Stimulated activated CD4-positive, alpha-beta T cell treated with anti-CD3 and anti-CD28 coated beads, TNF-alpha, amount 100 ng/mL, for 4 hours (primary cell): ENCODE measurements at places on chromosomes 11 and 22.

GRCh38 chr11:128862406-128862805 lies 4.7 kb downstream of the KCNJ1 start:
- DNase-seq: no peak

DNA sequence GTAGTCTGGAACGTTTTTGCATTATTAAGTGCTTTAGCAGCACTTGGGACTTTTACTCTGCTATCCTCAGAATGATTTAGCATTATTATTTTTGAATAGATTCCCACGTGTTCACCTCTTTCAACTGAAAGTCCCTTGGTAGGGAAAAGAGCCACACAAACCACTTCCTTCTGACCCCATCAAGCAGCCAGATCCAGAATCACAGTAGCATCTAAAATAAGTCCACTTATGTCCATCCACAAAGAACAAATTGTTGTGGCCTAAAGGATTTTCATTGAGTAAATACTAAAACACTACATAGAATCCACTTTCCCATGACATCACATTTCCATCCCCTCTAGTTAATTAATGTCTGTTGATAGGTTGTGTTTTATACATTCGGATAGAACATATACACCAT lies 381.7 kb downstream of the AASDHPPT start:
- DNase-seq: no peak

DNA sequence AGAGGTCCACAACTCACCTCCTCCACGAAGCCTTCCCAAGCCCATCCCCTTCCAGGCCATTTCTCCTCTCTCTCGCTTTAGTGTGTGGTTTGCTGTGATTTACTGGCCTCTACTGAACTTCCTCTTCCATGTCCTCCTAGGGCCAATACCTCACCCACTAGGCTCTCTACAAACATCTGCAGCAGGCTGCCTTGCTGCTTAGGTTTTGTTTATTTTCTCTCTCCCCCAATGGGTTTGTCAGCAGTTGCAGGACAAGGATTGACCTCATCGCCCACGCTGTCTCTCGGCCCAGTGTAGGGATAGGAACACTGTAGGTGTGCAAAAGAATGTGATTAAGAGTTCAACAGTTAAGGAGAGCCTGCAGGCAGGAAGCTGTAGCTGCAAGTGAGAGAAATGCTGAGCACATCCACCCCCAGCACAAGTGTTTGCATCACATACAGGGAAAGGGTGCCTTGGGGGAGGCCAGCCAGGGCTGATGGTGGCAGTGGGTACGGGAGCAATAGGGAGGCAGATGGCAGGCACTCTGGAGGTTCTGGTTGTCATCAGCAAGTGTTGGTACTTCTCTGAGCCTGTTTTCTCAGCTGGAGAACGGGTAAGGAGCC lies 1.4 kb downstream of the PC start:
- no peak for DNase-seq

GRCh38 chr11:79170321-79170720 lies 270.5 kb downstream of the TENM4 start:
- DNase-seq: no peak

- DNase-seq: no peak
Measured at GRCh38 chr11:126837581-126837980, 163.0 kb downstream of the KIRREL3 start.

- no peak for DNase-seq
Measured at GRCh38 chr11:119758291-119758690, 29.3 kb upstream of the NECTIN1 start.

GRCh38 chr11:10072142-10072541 lies 221.9 kb downstream of the SBF2 start:
- DNase-seq: no peak

DNA sequence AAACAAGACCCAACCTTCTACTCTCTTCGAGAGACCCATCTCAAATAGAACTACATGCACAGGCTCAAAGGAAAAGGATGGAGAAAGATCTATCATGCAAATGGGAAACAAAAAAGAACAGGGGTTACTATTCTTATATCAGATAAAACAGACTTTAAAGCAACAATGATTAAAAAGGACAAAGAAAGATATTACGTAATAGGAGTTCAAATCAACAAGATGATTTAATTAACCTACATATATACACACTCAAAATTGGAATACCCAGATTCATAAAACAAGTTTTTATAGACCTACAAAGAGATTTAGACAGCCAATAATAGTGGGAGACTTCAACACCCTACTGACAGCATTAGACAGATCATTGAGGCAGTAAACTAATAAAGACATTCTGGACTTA lies 536.6 kb upstream of the RAG2 start:
- DNase-seq: no peak

DNA sequence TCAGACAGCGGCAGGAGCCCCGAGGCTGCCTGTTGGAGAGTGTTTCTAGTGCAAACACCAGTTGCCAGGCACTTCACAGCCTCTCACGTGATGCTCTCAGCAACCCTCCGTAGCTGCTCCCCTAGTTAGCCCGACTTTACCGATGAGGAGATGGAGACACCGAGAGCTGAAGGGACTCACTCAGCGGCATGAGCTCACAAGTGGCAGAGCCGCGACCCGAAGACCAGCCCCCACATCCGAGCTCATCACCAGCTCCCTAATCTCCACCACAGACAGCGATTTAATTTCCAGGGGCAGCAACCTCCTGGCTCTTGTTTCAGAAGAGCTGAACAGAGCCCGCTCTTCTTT lies 28.7 kb upstream of the RTL6 start:
- DNase-seq: no peak

- DNase-seq: no peak
Measured at GRCh38 chr22:20238536-20238900, 29.6 kb downstream of the RTN4R start.

DNA sequence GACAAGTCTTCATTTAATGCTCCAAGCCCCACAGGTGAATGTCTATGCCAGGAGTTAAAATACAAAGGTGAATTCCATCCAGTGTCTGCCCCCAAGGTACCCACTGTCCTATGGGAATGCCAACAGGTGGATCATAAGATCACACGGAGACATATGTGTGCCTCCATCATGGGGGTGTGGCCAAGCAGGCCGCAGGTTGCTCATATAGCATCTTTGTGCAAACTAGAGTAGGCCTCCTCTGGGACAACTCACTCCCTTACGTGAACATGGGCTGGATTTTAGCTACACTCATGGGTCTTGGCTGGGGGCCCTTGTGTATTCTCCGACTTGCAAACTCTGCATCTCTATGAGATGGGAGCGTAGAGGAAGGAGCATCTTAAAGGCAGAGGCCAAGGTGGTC lies 6.9 kb downstream of the NCF4 start:
- no peak for DNase-seq

- DNase-seq: no peak
Measured at GRCh38 chr11:112801025-112801816, 160.0 kb upstream of the NCAM1 start.

DNA sequence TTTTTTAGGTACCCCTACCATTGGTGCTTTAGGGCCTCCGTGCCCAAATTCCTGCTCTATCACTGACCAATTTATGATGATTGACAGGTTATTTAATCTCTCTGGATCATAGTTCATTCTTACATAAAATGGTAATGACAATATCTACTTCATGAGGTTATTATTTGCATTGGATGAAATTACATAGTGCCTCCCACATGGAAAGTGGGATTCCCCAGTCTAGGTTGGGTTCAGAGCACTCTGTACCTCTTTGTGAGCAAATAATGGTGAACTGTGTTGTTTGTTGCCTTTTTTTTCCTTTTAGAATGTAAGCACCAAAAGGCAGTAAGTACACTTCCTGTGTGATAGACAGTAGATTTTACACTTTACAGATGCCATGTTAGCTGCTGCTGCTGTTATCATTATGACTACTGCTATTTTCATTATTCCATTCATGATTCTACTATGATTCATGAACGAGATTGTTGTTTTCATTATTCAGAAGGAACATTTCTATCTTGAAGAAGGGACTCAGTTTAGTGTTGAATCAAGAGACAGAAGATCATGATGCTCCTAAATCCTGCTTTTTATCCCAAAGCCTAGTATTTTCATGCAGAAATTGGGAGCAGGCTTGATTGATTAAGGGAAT lies 100.8 kb downstream of the ALX4 start:
- no peak for DNase-seq

GRCh38 chr11:70137383-70137782 lies 59.3 kb downstream of the ANO1 start:
- DNase-seq: no peak

GRCh38 chr11:77195071-77195755 lies 67.2 kb downstream of the MYO7A start:
- DNase-seq: no peak

DNA sequence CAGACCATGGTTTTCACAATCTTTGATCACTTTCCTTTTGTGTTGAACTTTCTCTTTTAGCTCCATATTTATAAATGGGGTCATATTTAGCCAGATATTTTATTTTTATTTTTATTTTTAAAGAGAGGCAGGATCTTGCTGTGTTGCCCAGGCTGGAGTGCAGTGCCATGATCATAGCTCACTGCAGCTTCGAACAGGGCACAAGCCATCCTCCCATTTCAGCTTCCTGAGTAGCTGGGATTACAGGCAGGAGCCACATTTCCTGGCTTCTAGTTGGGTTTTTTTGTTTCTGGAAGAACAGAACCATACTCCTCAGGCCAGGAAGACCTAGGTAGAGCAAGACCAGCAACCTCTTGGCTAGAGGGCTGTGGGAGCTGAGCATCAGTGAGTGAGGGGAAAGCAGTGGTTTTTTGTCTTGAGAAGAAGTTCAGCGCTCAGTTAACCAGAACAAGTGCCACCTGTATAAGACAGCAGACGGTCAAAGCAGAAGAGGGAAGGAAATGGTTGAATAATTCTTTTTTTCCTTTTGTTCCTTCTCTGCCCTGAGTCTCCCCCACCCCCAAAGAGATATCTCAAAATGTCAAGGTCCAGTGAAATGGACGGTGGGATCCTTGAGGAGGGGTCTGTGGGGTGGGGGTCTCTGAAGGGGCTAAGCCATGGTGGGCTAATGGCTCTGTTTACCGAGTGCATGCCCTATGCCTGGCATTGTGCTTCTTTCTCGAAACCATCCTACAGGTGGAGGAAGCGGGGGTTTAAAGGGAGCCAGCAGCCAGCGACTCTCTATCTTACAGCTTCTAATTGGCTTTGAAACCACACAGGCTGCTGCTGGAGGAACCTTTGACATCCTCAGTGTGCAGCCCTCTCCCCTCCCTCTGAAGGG lies 63.0 kb downstream of the PTPRJ start:
- no peak for DNase-seq

DNA sequence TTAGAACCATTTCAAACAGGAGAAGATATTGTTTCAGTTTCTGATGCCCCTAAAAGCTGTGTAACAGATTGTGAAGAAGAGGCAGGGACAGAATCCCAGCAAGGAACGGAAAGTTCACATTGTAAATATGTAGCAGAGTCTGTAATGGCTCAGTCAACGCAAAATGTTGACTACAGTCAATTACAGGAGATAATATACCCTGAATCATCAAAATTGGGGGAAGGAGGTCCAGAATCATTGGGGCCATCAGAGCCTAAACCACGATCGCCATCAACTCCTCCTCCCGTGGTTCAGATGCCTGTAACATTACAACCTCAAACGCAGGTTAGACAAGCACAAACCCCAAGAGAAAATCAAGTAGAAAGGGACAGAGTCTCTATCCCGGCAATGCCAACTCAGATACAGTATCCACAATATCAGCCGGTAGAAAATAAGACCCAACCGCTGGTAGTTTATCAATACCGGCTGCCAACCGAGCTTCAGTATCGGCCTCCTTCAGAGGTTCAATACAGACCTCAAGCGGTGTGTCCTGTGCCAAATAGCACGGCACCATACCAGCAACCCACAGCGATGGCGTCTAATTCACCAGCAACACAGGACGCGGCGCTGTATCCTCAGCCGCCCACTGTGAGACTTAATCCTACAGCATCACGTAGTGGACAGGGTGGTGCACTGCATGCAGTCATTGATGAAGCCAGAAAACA lies 40.8 kb downstream of the IGLL1 start:
- peak; percentile 55 for DNase-seq

GRCh38 chr11:120208001-120208441 lies 2.8 kb upstream of the OAF start:
- DNase-seq: no peak

GRCh38 chr22:42270510-42271190 lies at the start of gene TCF20:
TCF20 (minus strand) TSS chr22:42270653; CDS start chr22:42215305, 55,348 bp downstream.
- peak; percentile 60 for DNase-seq

DNA sequence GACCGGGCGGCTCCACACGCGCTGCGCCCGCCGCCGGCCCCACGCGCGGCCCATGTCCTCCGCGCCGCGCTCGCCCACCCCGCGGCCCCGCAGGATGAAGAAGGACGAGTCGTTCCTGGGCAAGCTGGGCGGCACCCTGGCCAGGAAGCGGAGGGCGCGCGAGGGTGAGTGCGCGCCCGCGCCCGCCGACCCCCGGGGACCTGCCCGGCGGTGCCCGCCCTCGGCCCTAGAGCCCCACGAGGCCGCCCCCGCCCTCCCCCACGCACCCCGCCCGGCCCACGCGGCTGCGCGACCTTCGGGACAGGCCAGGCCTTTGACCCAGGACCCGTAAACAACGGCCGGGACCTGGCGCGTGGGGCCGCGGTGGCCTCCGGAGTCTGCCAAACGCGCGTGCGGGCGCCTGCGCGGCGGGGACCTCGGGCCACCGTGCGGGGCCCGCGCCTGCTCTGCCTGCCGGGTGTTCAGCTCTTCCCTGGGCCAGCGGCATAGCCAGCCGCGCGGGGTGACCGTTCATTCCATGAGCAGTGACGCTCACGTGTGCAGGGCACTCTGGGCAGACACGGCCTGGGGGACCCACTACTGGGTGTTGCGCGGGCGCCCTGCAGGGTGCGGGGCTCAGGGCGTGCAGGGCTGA lies at the start of gene PARVB:
TSS of gene PARVB (plus strand) at position 15 of the 634 bp plus-strand sequence. CDS start at position 53, 38 bp downstream.
- no peak for DNase-seq

- DNase-seq: no peak
Measured at GRCh38 chr11:70434813-70435278, 36.5 kb downstream of the CTTN start.

DNA sequence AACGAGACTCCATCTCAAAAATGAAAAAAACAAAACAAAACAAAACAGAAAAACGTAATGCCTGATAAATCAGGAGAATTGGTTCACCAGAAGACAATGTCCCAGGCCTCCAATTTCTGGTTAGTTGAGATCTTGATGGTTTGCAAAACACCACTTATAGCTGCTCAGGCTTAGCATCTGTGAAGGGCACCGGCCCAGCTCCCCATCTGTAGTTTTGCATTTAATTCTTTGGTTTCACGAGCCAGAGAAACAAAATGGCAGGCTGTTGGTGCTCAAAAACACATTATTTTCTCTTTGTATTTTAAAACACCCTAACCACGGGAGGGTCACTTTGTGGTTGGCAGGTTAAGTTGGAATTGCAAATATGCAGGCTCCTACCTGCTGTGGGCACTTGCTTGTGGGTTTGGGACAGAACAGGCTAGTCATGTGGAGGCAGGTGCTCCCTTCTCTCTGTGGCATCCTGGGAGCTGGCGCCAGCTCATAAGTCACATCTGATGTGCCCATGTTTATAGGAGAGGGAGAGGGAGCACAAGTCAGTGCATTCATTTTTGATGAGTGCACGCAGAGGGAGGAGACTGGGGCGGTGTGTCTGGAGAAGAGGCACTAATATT lies 145.9 kb downstream of the CEP164 start:
- no peak for DNase-seq

DNA sequence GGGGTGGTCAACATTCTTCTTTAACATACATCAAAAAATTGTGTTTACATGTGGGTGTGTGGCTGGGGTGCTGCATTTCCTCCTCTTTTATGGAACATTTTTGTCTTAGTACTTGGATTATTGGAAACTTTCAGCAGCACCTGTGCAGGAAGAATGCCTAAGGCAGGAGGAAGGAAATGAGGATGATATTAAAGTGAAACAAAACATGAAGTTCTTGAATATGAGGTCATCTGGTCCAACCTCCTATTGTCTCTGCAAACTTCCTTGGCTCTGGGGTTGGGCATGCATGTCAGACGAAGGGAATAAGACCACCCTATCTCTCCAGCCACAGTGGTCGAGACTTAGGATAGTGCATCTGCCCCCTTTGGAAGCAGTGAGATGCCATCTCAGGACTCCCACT lies 20.6 kb upstream of the OR9Q1 start:
- no peak for DNase-seq

GRCh38 chr11:118488480-118489109 lies 38.7 kb upstream of the TTC36 start:
- peak; percentile 44 for DNase-seq
